Purkinje cell (primary cell): ENCODE measurements at places on chromosomes 1 and 21. TPM values are rescaled to one million over a fixed set of nuclear protein-coding genes. Genes with fewer than 3 reads are reported as not detected.

ABCG1 gene
- polyA plus RNA-seq: 12.1 and 18.4 TPM in 2 replicates

RCSD1 gene
- polyA plus RNA-seq: not detected in 2 replicates

WNT9A gene
- polyA plus RNA-seq: not detected in 2 replicates

WNT2B gene
- 1.3 and 2.2 TPM in 2 replicates for polyA plus RNA-seq

KLF17 gene
- polyA plus RNA-seq: not detected in 2 replicates

CD1B gene
- polyA plus RNA-seq: not detected in 2 replicates

PAFAH2 gene
- polyA plus RNA-seq: 0.34 and 2.4 TPM in 2 replicates

CYP4Z1 gene
- polyA plus RNA-seq: 0.67 and 4.8 TPM in 2 replicates

IARS2 gene
- 14.6 and 17.4 TPM in 2 replicates for polyA plus RNA-seq
